LHCN-M2 (cell line): ENCODE measurements at places on chromosomes 12 and 14. TPM values are rescaled to one million over a fixed set of nuclear protein-coding genes. Genes with fewer than 3 reads are reported as not detected.

- peak; percentile 15 for DNase-seq
Observed at GRCh38 chr12:19095756-19096480, 33.6 kb upstream of the PLEKHA5 start.

DNA sequence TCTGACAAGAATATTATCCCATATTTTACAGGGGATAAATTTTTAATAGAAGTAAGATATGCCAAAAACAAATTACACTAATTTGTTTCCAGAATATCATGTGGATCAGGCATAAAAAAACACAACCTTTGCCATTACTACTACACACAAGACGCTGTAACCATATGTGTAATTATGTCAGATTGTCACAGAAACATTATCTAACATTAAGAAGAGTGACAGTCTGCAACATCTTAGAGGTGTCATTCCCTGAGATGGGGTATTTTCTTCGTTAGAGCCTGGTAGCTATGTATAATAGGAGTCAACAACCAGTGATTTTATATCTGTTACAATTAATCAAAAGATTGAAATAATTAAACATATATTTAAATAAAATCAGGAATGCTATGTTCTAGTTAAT lies 518.9 kb downstream of the RERGL start:
- no peak for DNase-seq

- no peak for DNase-seq
Observed at GRCh38 chr14:101112351-101113107, 209.0 kb upstream of the RTL1 start.

- peak; percentile 85 for DNase-seq
Observed at GRCh38 chr12:108352591-108352990, 13.5 kb upstream of the CMKLR1 start.

DNA sequence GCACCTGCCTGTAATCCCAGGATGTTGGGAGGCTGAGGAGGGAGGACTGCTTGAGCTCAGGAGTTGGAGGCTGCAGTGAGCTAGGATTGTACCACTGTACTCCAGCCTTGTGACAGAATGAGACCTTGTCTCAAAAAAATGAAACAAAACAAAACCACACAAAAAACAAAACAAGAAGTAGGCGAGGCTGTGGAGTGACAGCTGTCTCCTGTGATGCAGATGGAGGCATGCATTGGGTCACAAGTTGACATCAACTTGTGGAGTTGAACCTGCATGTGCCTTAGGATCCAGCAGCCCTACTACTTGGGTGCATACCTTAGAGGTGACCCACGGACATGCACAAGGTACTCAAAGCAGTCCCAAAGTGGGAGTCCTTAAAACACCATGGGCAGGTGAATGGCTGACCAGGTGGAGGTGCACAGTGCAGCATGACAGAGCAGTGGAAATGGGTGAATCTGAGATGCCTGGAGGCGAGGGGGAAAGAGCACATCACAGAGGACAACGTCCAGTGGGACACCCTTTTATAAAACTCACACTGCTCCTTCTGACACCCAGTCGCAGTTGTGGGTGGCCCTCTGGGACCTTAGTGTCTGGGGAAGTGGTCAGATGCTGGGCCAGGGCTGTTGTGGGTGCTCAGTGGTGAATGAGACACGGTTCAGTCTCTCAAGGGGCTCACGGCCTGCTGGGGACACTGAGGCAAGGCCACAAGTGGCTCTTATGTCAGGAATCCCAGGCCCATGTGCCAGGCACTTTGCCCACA lies 12.7 kb downstream of the PLBD2 start:
- DNase-seq: no peak

- DNase-seq: no peak
Observed at GRCh38 chr12:119681728-119682638, 14.1 kb downstream of the PRKAB1 start.

DNA sequence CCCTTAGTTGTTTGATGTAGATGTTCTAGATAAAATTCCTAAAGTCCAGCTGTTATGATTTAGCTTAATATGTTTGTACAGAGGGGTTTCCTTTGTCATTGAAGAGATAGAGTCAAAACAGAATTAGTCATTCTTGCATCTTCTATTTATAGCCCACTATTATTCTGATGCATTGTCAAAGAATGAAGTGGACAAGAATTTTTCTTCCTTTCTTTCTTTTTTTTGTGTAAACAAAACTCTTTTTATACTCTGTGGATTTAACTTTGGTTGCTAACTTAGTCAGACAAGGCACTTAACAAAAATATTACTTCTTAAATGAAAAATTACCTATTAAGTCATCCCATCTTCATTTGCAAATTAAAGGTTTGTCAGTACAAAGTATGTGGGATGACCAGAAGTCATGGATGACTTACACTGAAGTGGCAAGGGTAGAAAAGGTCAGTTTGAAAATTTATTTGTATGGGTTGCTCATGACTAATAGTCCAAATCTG lies 215.6 kb upstream of the DDHD1 start:
- peak; percentile 77 for DNase-seq

DNA sequence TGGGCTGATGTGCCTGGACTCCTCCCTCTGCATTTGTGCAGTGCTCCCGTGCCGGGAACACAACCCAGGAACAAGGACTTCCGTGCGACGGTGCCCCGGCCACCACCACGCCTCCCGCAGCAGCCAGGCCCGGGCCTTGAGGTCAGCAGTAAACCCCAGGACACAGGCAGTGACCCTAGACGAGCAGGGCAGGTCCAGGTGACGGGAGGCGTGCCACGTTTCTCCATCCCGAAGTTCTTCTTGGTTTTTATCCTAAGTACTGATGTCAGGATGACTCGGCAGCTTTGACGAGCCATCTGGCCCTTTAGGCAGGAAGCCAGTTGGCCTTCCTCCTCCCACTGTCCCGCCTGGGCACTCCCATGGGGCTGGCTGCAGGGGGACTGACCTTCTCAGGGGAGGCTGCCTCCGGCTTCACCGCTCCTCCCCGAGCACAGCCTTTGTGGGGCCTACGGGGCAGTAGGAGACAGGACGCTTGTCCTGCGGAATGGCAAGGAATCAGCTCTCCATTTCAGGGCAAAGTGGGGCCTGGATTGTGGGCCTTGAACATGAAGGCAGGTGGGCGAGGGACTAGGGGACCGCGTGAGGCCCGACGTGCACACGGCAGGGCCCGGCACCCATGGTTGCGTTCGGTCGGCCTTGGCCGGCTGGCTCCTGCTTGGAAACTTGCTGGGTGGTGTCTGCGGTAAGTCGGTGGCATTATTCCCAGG lies 94.1 kb downstream of the FBXL14 start:
- DNase-seq: peak; percentile 32

GRCh38 chr12:65656891-65657351 lies 167.4 kb upstream of the HMGA2 start:
- peak; percentile 100 for DNase-seq

GRCh38 chr14:24417832-24418491 lies 11.5 kb downstream of the CBLN3 start:
- DNase-seq: no peak

DNA sequence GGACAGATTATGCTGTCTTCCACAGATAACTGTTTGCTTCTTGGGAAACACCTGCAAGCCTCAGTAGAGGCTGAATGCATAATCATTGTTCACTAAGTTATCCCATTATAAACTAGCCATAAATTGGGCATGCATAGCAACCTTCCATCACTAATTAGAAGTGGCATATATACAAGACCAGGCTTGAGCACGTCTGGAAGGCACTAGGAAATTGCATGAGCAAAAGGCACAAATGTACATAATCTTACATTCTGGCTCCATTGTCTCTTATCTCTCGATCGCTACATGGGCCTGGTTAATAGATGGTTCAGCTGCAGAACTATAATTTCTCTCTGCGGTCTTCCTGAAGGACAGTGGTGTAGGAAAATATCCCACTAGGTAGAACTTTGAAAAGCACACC lies 679.2 kb downstream of the RPL10L start:
- no peak for DNase-seq

GRCh38 chr14:65260786-65261185 lies 151.7 kb upstream of the FUT8 start:
- no peak for DNase-seq

GRCh38 chr14:50087341-50088116 lies 28.8 kb downstream of the VCPKMT start:
- no peak for DNase-seq

DNA sequence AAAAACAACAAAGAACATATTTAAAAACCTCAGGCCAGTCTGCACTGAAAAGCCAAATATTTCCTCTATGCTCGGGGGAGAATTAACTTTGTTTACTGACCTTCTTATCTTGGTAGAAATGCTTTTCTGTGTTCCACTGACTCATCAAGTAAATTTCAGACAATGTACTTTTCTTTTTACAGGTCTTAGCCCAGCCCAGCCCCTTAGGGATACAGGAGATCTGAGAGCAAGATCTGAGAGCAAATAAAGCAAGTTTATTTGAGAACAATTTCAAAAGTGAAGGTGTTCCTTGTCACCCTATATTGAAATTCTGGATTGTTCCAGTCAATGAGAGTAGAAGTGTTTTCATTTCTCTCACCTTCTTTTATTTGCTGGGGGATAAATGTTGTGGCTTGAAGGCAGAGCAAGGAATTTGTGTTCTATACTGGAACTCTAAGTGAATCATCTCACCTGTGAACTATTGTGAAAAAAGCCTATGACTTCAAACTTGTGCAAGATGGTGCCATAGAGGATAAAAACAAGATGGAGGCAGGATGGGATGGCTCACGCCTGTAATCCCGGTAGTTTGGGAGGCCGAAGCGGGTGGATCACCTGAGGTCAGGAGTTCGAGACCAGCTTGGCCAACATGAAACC lies 7.9 kb upstream of the GPRC5A start:
- DNase-seq: peak; percentile 21

DNA sequence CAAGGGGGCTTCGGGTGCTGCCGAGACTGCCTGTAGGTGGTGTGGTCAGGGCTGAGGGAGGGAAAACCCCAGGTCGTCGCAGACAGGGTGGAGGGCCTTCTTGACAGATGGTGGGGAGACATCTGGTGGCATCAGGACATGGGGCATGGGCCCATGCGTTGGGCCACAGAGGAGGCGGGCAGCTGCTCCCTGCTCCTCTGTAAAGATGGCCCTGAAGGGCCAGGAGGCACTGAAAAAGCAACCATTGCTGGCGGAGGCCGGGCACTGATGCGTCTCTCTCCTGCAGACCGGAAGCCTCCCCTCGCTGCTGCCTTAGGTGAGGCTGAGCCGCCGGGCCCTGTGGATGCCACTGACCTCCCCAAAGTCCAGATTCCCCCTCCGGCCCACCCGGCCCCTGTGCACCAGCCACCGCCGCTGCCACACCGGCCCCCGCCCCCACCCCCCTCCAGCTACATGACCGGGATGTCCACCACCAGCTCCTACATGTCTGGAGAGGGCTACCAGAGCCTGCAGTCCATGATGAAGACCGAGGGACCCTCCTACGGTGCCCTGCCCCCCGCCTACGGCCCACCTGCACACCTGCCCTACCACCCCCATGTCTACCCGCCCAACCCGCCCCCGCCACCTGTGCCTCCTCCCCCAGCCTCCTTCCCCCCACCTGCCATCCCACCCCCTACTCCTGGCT lies 28.8 kb downstream of the CCNK start:
- DNase-seq: no peak

GRCh38 chr12:47950856-47951468 lies 12.4 kb upstream of the TMEM106C start:
- DNase-seq: no peak

DNA sequence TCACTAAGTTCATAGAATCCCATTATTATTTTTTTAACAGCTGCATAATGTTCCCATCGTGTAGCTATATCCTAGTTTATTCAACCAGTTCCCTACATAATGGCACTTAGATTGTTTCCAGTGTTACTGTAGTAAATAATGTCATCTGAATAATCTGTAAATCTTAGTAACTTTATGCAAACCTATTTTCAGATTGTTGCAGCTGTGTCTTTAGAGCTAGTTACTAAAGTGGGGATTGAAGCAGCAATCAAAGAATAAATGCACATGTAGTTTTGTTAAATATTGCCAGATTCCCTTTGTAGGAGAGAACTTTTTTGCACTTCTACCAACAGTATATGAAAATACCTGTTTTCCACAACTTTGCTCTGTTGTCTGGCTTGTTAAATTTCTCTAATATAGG lies 13.1 kb downstream of the ARID2 start:
- DNase-seq: no peak

- peak; percentile 33 for DNase-seq
Observed at GRCh38 chr14:102320033-102320660, 601 bp downstream of the ZNF839 start.

MANSC4 gene
- not detected in 2 replicates for total RNA-seq

CMKLR1 gene
- 15.4 and 17.1 TPM in 2 replicates for total RNA-seq

KCNH3 gene
- total RNA-seq: 0.11 TPM in 1 of 2 replicates, not detected in the other

PRH2 gene
- total RNA-seq: 1.0 TPM in 1 of 2 replicates, not detected in the other

WIF1 gene
- total RNA-seq: 1.1 and 2.2 TPM in 2 replicates

AHNAK2 gene
- 65.9 and 88.2 TPM in 2 replicates for total RNA-seq

KRT8 gene
- 0.83 TPM in 1 of 2 replicates, not detected in the other for total RNA-seq

TEX52 gene
- total RNA-seq: not detected in 2 replicates

TMPRSS12 gene
- not detected in 2 replicates for total RNA-seq

MSI1 gene
- total RNA-seq: not detected in 2 replicates

ACSS3 gene
- 5.0 and 6.8 TPM in 2 replicates for total RNA-seq

CLEC2B gene
- total RNA-seq: 7.8 and 16.2 TPM in 2 replicates

STAC3 gene
- 10.0 and 29.8 TPM in 2 replicates for total RNA-seq
